ENCODE measurements at places on chromosomes 13 and 19.

GRCh38 chr19:38190793-38191192 is 33.2 kb downstream of the DPF1 start:
- DNase-seq, result no peak

DNA sequence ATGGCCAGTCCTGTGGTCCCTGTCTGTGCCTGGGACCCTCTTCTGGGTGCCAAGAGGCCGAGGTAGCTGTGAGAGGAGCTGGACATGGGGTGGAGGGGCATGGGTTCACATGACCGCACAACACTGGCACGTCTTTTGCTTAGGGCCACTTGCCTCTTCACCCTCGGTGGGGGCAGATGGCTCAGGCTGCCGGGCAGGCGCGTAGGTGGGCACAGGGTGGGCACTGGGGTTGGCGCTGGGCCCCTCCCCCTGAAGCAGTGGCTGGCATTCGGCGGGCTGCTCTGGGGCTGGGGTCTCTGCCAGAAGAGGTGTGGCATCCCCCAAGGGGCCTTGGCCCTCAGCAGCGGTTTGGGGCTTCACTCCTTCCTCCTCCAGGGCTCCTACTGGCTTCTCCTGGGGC is 8.4 kb downstream of the PALM3 start:
- no peak for DNase-seq

GRCh38 chr19:49136771-49137171 is 17.4 kb downstream of the PPFIA3 start:
- DNase-seq, result no peak

GRCh38 chr13:23159760-23160637 is 20.8 kb upstream of the SGCG start:
- no peak for DNase-seq

- DNase-seq, result no peak
These were observed 204.3 kb downstream of the SUCLA2 start for GRCh38 chr13:47796816-47797215.

DNA sequence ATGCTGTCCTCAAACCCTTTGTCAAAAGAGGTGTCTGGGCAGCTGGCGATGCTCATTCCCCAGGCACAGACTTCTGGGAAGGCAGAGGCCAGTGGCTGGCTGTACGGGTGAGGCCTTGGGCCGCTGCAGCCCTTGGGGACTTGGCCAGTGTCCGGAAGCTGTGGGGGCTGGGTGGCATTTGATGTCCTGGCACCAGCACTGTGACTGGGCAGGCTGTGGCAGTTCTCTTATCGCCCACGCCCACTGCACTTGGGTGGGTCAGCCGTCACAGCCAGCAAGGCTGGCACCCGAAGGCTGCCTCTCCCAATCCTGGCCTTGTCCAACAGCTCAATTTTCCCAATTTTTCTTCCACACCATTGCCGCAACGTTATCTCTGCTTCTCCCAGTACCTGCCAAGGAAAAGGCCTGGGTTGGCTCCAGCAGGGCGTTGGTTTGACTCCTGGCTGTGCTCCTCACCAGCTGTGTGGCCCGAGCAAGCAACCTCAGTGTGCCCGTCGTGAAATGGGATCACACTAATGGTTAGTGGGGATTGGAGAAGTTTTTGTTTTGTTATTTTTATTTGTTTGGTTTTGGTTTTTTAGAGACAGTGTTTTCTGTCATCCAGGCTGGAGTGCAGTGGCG is 12.7 kb upstream of the SLC44A2 start:
- no peak for DNase-seq

- DNase-seq, result no peak
These were observed 102.3 kb upstream of the ABCC4 start for GRCh38 chr13:95403349-95404140.

DNA sequence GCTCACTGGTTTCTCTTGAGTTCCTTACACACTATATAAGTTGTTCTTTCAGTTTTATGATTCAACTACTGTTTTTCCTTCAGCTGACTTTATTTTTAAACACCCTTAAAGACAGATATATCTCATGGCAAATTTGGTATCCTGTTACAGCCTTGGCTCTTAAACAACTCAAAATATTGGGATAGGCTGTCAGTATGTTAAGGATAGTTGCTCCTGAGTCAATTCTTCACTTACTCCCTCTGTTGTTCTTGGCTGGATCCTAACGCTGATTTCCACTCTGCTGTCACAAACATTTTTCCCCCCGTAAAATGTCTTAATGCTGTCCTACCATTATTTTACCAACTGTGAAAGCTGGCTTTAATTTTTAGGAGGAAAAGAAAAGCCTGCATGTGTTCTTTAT is 1.2 kb downstream of the KCNRG start:
- no peak for DNase-seq

DNA sequence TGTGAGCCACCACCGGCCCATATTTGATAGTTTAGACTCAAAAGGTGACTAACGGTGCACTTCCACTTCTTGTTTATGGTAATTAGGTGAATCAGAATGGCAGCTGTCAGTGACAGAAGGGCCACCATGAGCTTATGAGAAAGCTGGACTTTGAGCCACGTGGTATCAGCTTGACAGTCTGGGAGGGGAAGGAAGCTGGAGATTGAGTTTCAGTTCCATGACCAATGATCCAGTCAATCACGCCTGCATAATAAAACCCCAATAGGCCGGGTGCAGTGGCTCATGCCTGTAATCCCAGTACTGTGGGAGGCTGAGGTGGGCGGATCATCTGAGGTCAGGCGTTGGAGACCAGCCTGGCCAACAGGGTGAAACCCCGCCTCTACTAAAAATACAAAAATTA is 8.2 kb downstream of the EID2B start:
- no peak for DNase-seq

DNA sequence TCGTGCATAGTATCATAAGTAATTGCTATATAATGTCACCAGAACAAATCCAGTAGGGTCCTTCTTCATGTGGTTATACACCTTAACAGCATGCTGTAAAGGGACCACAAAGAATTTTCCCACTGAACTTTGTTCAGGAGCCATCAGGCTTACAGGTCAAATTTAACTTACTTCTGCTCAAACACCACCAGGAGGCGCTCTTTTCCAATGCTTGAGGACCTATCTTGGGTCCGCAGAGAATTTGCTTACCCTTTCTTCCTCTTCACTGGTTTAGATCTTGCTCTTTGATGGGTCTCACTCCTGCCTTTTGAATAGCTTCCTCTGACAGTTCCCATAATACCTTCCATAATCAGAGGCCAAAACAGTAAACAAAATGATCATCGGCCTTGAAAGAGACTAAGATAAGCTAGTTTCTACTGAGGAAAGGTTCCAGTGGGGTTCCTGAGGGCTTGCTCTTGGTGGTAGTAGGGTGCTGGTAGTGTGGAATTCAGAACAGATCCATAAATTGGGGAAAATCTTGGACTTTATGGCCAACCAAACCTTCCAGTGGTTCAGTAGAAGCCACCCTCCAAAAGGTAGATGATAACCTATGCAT is 37.4 kb downstream of the SCGB2B2 start:
- peak; percentile 35 for DNase-seq

DNA sequence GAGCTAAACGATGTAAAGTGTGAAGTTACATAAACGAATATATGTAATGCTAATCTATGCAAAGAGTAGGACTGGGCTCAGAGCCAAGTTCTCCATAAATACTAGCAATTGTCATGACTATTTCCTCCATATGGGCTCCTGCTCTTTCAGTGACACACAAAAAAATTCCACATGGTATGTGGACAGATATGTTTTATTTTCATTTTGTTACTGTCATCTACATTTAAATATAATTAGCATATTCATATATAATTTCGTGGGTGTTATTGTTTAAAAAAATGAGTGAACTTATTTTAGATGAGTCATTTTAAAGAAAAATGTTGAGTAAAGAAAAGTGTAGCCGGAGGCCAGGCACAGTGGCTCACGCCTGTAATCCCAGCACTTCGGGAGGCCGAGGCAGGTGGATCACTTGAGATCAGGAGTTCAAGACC is 5.0 kb upstream of the IGSF23 start:
- DNase-seq, result no peak

All from stimulated activated CD4-positive, alpha-beta T cell treated with anti-CD3 and anti-CD28 coated beads, Interleukin-12 subunit alpha, Interleukin-12 subunit beta, amount 100 ng/mL, for 48 hours (primary cell).